NB4 (cell line): ENCODE measurements at places on chromosomes 7 and 10.

GRCh38 chr10:95336702-95337101 is 45.9 kb upstream of the PDLIM1 start:
- DNase-seq: peak; percentile 11

DNA sequence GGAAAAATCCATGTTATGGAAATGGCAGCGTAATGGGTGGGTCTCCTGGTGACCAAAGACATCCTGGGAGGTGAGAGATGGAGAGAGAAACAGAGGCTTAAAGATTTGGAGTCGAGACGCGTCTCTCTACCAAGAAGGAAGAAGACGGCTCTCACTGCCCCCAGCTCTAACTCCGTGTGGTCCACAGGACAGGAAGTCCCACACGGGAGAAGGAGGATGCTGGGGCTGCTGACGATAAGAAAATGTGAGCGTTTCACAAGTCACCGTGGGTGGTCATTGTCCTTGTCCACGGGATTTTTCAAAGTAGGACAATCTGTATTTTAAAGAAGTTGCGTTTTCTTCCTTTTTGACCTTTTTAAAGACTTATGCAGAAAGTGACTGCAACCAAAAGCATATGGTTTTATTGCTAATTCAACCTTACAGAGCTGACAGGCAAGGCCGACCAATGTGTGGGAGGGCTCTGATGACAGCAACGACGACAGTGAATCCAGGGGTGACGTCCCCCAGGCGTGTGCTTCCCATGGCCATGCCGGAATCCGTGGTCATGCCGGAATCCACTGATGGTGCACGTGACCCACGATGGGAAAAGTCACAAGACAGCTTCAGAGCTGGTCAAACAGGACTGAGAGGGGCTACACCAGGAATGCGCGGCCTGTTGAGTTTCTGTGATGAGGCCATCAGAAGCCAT is 341.2 kb downstream of the PTPRN2 start:
- DNase-seq: no peak

- peak; percentile 60 for DNase-seq
These were observed 8.8 kb upstream of the SPAM1 start for GRCh38 chr7:123916240-123916724.

DNA sequence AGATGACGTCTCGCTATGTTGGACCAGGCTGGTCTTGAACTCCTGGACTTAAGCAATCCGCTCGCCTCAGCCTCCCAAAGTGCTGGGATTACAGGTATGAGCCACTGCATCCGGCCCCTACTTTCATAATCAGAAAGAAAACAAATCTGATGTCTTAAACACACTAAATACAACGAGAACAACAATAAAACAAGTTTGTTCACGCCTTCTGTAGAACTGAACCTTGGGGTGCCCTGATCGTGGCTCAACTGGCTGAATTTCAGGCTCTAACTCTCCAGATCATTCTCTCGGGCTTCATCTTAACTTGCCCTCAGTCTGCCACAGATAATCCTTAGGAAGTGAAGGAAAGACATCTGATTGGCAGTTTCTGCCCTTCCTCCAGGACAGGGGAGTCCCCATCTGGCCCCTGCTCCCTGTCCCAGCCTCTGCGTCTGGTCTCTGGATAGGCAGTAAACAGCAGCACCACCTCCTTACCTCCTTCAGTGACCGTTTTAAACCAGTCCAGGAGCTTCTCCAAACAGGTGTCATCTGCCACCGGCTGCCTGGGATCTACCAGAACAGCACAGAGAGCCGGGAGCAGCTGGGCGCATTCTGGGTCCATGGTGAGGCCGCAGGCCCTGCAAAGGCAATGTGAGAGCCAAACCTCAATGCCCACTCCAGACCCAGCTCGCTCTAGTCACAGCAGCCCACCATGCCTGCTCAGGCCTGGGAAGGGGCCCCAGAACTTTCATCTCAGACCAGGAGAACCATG is 1.3 kb downstream of the BRAT1 start:
- DNase-seq: no peak

GRCh38 chr7:12004581-12004980 is 172.6 kb upstream of the THSD7A start:
- DNase-seq: no peak

- no peak for DNase-seq
These were observed 169.7 kb upstream of the RHEB start for GRCh38 chr7:151689196-151689971.
